ENCODE measurements at places on chromosomes 11 and 22. TPM values are rescaled to one million over a fixed set of nuclear protein-coding genes. Genes with fewer than 3 reads are reported as not detected.

GRCh38 chr11:129751511-129751910 is 64.1 kb upstream of the TMEM45B start:
- no peak for DNase-seq

GRCh38 chr22:46958658-46959057 is 196.2 kb downstream of the TBC1D22A start:
- no peak for DNase-seq

DNA sequence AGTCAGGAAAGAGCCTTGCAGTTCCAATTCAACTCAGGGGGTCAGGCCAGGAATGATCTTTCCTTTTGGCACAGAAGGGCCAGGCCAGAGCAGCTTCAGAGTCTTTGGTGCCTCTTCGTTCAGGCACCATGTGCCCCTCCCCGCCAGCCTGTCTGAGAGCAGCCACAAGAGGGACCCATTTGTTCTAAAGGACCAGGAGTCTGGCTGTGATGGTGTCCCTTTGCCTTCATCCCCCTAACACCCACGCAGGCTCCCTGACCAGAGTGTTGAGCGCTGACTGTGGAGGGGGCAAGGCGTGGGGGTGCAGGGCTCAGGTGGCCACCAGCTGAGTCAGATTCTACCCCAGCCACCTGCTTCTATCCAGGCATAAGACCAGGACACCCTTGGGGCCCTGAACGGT is 156.4 kb downstream of the TTC17 start:
- no peak for DNase-seq

DNA sequence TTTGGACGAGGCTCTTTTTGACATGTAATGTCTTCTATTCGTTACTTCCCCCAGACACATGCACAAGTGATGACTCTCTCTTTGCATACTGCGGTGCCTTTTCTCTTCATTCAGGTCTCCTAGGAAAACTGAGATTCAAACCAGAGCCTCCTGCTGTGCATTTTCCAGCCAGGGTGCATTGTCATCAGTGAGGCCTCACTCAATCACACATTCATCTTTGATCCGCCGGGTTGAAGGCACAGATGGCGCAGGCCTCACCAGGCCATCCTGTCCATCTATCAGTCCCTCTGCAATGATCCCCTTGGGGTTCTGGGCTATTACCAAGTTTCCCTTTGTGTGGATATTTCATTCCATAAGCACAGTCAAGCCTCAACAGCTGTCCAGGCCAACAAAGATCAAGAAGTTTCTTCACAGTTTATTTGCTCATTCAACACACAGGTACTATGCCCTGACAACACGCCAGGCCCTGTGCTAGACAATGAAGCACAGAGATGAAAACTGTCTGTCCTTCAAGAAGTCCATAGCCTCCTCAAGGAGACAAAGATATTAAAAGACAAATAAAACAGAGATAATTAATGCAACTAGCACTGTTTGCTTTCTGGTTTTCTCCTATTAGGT is 107.8 kb downstream of the LARGE1 start:
- DNase-seq, result no peak

DNA sequence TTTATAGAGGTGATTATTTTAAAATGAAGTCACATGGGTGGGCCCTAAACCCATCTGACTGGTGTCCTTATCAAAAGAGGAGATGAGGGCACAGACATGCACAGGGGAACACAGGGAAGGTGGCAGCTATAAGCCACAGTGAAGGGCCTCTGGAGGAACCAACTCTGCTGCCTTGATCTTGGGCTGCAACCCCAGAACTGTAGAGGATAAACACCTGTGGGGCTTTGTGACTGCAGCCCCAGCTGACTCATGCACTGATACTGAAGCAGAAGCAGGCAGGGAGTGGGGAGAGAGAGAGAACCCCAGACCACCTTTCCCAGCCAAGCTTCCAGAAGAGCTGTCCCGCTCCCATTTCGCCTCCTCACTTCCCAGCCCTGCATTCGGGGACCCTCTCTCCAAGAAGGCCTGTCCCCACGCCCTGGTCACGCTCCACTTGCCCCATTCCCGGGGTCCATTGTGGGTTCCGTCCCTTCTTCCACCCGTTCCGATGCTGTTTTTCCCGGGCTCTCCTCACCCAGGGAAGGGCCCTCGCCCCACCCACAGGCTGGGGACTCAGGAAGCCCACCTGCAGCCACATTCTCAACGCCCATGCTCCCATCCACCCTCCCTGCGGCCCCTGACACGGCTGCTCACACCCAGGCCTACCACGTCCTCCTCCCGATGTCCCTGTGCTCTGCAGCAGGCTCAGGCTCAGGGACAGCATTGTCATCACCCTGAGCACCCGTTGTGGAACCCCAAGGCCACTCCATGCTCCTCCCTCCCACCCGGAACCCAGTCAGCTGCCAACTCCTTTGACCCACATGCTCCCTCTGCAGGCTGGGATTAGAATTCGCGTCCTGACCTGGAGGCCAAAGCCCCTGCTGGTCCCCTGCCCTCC is 90.8 kb upstream of the SHANK2 start:
- peak; percentile 78 for DNase-seq

- no peak for DNase-seq
Observed at GRCh38 chr11:116459185-116460045, 313.4 kb downstream of the BUD13 start.

GRCh38 chr22:22243033-22243680 is 1.4 kb upstream of the VPREB1 start:
- DNase-seq, result no peak

GRCh38 chr11:72236774-72237111 is 7.2 kb downstream of the PHOX2A start:
- DNase-seq, result no peak

DNA sequence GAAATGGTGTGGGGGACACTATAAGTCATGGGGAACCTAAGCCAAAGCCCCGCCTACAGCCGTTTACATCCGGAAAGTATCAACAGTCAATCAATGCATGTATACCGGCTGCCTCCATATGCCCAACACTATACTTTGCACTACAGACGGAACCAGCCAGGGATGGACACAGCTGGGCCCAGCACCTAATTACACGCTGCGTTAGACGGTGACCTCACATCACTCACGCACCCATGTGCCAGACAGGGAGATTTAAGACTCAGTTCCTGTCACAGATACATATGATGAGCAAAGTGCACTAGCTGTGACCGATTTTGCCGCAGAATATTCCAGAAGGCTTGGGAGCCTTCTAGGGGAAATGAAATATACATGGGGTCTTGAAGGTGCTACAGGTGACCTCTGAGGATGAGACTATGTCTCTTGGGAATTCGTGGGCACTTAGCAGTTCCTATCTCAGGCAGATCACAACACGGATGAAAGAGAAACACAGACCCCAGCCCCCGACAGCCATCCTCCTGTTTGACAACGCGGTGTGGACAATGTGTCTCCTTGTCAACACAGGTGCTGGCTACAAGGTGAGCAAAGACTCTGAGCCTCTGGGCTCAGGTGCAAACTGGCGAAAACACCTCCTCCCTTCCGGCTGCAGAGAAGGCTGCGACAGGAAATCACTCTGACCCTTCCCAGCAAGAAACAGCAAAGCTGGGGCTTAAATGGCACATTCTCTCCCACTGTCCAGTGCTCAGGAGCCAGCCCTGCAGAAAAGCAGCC is 8.0 kb downstream of the AHNAK start:
- DNase-seq, result no peak

DNA sequence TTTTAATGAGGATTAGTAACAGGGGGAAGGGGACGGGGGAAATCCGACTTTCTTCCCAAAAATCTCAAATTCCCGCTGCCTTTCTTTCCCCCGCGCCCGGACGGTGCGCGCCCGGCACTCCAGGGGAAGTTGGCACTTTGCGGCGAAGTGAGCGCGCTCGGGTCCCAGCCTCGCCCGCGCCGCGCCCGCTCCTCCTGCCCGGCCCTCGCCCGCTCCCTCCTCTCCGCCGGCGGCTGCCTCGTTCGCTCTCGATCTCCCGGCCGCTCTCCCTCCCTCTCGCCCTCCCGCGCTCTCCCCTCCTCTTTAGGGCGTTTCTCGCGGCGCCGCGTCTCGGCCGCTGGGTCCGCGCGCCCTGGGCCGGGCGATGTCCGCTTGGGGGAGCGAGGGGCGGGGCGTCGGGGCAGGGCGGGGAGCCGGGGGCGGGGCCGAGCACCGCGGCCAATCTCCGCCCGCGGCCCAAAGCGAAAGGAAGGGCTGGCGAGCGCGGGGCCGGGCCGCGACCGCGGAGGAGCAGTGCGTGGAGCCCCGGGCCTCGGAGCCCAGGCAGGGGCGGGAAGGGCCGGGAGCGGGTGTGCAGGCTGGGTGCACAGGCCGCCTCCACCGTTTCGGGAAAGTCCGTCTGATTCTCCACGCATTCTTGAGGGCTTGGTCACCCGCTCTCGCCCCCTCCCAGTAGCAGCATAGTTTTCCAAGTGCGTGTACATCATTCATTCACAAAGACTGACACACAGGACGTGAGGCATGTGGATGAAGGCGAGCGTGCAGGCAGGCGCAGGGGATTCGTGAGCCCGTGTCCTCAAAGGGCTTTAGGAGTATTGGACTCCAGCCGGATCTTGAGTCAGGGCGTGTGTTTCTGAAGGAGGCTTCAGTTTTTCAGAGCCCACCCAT is 65.1 kb downstream of the ETS1 start:
- peak; percentile 97 for DNase-seq

OR10A2 gene
- not detected for total RNA-seq

OR5A1 gene
- not detected for total RNA-seq

SYT13 gene
- 11.5 TPM for total RNA-seq

BRD1 gene
- 25.9 TPM for total RNA-seq

PDXP gene
- total RNA-seq, result 18.3 TPM

Data from hepatocyte (in vitro differentiated cells).